Vagina (tissue), 2 donors: ENCODE measurements at places on chromosomes 2 and 18. TPM values are rescaled to one million over a fixed set of nuclear protein-coding genes. Genes with fewer than 3 reads are reported as not detected.

GRCh38 chr2:150783015-150783414 lies 295.5 kb upstream of the RND3 start:
- no peak overlapping the region for H3K4me3 ChIP-seq
- DNase-seq = no peak
- no peak overlapping the region for H3K27ac ChIP-seq
- no peaks in the 10 kb centered on the region for H3K27me3 ChIP-seq
- no peaks in the 10 kb centered on the region for H3K36me3 ChIP-seq

GRCh38 chr2:25473758-25474340 lies 132.1 kb upstream of the DNMT3A start:
- H3K36me3 ChIP-seq = peaks cover 5% of the 10 kb centered on the region
- DNase-seq = no peak
- H3K27ac ChIP-seq = no peak overlapping the region
- no peak overlapping the region for H3K4me3 ChIP-seq
- no peaks in the 10 kb centered on the region for H3K27me3 ChIP-seq

SPC25 gene
- total RNA-seq = not detected

- H3K4me3 ChIP-seq = no peak overlapping the region
- no peaks in the 10 kb centered on the region for H3K27me3 ChIP-seq
- H3K36me3 ChIP-seq = no peaks in the 10 kb centered on the region
- no peak for DNase-seq
These were observed 147.8 kb upstream of the MMADHC start for GRCh38 chr2:149735237-149735958.

DPP4 gene
- total RNA-seq = 15.5 TPM

MOCOS gene
- 2.2 TPM for total RNA-seq

DNA sequence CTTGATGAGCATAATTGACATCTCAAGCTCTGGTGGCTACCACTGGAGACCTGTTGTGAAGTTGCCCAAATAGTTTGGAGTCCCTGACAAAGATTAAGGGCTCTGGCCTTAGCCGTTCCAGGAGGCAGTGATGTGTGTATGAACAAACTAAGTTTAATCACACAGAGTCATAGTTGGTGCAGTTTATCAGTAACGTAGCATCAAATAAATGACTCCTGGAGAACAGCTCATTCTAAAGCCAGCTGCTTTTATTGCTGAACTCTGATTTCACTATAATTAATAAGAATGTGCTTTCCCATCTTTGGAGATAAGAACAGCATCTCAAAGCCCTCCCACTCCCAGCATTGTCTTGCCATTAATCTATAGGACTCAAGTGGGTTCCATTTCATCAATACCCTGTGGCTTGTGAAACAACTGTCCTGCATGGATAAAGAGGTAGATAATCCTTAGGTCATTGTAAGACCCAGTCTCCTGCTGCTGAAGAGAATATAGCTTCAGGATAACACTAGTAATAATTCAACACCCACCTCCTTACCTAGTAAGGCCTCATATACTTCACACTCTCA lies 211.4 kb upstream of the THUMPD2 start:
- no peak overlapping the region for H3K4me3 ChIP-seq
- no peak overlapping the region for H3K27ac ChIP-seq
- DNase-seq = no peak
- no peaks in the 10 kb centered on the region for H3K27me3 ChIP-seq

DNA sequence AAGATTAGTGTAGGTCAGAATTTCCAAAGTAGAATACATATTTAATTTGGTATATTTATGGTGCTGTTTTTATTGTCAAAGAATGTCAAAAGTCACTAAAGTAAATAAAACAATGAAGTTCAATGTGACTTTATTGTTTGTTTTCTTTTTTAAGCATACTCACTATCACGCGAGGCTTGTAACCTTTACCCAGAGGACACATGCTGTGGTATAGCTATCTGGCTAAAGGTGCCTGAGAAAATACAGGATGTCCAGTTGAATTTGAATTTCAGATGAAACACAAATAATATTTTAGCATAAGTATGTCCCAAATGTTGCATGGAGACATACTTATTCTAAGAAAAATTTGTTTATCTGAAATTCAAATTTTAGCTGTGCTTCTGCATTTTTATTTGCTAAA lies 103.3 kb upstream of the KLF7 start:
- H3K36me3 ChIP-seq = no peaks in the 10 kb centered on the region
- H3K4me1 ChIP-seq = no peaks in the 10 kb centered on the region
- no peaks in the 10 kb centered on the region for H3K27me3 ChIP-seq
- H3K4me3 ChIP-seq = no peak overlapping the region
- H3K27ac ChIP-seq = no peak overlapping the region

- H3K36me3 ChIP-seq = no peaks in the 10 kb centered on the region
- no peak overlapping the region for H3K27ac ChIP-seq
- H3K27me3 ChIP-seq = no peaks in the 10 kb centered on the region
- no peak for DNase-seq
- no peak overlapping the region for H3K4me3 ChIP-seq
These were observed 77.9 kb upstream of the FZD7 start for GRCh38 chr2:201955702-201956141.

- no peak overlapping the region for H3K27ac ChIP-seq
- no peak overlapping the region for H3K4me3 ChIP-seq
- H3K36me3 ChIP-seq = no peaks in the 10 kb centered on the region
- no peaks in the 10 kb centered on the region for H3K4me1 ChIP-seq
These were observed 156.8 kb downstream of the STK39 start for GRCh38 chr2:168090366-168091135.

- H3K4me1 ChIP-seq = peaks cover 8% of the 10 kb centered on the region
- H3K36me3 ChIP-seq = no peaks in the 10 kb centered on the region
- no peak for DNase-seq
- H3K4me3 ChIP-seq = no peak overlapping the region
These were observed 24.8 kb downstream of the FMNL2 start for GRCh38 chr2:152359573-152360363.

LRP2 gene
- total RNA-seq = not detected

- H3K4me1 ChIP-seq = no peaks in the 10 kb centered on the region
- no peak for DNase-seq
- H3K4me3 ChIP-seq = no peak overlapping the region
- no peak overlapping the region for H3K27ac ChIP-seq
These were observed 811.3 kb downstream of the CNTNAP5 start for GRCh38 chr2:124836416-124836815.

DNA sequence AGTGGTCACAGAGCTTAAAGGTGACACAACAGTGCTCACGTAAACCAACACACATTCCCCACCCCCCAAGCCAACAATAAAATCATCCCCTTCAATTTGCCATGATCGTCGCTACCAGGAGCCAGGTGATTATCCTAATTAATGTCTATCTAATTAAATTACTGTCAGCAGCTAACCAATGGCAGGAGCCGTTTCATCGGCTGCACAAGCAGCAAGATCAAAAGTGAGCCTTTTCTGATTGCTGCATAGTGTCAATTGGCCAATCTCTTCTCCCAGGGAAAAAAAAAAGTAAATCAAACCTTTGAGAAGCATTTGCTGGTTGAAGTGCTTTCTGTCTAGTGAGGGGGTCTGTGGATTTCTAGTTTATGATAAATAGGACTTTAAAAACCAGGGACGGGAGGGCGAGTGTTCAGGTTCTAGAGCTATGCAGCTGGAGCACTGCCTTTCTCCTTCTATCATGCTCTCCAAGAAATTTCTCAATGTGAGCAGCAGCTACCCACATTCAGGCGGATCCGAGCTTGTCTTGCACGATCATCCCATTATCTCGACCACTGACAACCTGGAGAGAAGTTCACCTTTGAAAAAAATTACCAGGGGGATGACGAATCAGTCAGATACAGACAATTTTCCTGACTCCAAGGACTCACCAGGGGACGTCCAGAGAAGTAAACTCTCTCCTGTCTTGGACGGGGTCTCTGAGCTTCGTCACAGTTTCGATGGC lies at the start of gene TBR1:
Gene TBR1 (plus strand): TSS at position 311 of the 721 bp plus-strand sequence. CDS start 114 bp downstream, at position 425.
- H3K27me3 ChIP-seq = peaks cover 7% of the 10 kb centered on the region
- no peak for DNase-seq
- H3K27ac ChIP-seq = no peak within 1 kb of the TSS
- H3K4me1 ChIP-seq = peaks cover 46% of the 10 kb centered on the region
- H3K36me3 ChIP-seq = no peaks in the 10 kb centered on the region
- peak within 1 kb of the TSS; percentile 43 for H3K4me3 ChIP-seq

GRCh38 chr18:32906506-32907310 lies 133.9 kb upstream of the KLHL14 start:
- H3K4me1 ChIP-seq = no peaks in the 10 kb centered on the region
- no peak for DNase-seq
- H3K36me3 ChIP-seq = no peaks in the 10 kb centered on the region
- no peak overlapping the region for H3K27ac ChIP-seq

YES1 gene
- 92.1 TPM for total RNA-seq

DNA sequence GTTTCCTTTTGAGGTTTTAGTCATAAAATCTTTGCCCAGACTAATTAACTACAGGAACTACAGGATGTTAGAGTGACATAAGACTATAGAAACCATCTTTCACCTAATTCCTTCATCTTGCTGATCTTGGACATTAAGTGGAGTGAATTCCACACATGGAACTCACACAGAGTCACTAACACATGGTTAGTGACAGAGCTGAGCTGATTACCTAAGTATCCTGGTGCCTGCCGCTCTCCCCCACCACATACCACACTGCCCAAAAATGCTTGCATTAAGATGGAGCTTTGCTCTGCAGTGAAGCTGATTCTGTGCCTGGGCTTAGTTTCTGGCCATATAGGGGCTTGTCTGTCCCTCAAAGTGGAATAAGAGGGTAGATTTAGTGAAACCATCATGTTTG lies 332.9 kb upstream of the NT5C1B start:
- DNase-seq = no peak
- no peak overlapping the region for H3K27ac ChIP-seq
- H3K4me1 ChIP-seq = no peaks in the 10 kb centered on the region
- H3K4me3 ChIP-seq = no peak overlapping the region
- no peaks in the 10 kb centered on the region for H3K27me3 ChIP-seq

DNA sequence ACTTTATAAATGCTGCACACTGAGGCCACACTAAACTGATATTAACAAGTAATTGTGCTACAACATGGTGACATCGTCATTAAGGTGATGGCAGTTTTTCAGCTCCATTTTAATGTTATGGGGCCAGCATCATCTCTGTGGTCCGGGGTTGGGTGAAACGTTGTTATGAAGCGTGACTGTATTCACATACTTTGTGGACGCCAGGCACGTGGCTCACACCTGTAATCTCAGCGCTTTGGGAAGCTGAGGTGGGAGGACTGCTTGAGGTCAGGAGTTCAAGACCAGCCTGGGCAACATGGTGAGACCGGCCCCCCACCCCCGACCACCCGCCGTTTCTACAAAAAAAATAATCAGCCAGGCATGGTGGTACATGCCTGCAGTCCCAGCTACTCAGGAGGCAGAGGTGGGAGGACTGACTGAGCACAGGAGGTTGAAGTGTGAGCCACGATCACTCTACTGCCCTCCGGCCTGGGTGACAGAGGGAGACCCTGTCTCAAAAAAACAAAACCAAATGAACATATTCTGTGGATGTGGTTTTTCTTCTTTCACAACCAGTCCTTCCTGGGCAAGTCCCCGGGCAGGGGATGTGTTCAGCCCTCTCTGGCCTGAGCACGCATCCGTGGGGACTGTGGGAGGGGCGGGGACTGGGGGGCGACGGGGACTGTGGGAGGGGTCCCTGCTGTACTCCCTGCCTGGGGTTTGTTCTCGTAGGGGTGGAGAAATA lies 12.9 kb upstream of the GAL3ST2 start:
- H3K4me1 ChIP-seq = no peaks in the 10 kb centered on the region
- DNase-seq = no peak
- H3K36me3 ChIP-seq = peaks cover 14% of the 10 kb centered on the region
- H3K4me3 ChIP-seq = no peak overlapping the region
- H3K27ac ChIP-seq = no peak overlapping the region

DNA sequence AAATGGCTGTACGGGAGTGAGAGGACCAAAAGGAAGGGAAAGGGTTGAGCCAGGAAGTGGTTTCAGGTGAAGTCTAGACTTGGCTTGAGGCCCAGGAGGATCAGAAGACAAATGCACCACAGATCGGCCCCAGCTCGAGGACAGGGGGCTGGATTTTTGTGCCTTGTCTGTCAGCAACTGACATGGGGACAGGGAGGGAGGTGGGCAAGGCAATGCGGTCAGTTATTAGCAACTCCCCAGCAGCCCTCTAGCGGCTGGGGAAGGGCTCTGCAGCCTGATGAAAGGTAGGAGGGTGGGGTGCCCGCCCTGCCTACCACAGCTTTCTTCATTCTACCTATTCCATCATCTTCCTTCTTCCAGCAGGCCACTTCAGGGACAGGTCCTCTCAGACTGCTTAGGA lies 50.0 kb downstream of the CPO start:
- H3K4me3 ChIP-seq = no peak overlapping the region
- no peaks in the 10 kb centered on the region for H3K27me3 ChIP-seq
- H3K4me1 ChIP-seq = peaks cover 4% of the 10 kb centered on the region

DNA sequence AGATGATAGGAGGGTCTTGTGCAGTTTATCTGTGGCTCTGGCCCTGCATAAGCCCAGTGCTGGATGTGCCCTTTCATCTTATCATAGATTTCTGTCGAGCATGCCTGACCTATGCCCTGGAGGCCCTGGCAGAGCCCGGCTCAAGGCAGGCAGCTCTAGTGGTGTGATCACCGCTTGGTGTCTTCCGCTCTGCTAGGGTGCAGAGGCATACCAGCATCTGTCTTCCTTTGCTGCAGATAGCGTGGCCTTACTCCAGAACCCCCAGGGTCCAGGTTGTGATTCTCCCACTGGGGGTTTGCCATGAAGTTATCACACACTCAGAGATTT lies 13.7 kb upstream of the TRAF3IP1 start:
- H3K36me3 ChIP-seq = no peaks in the 10 kb centered on the region
- DNase-seq = no peak
- no peaks in the 10 kb centered on the region for H3K4me1 ChIP-seq

DNA sequence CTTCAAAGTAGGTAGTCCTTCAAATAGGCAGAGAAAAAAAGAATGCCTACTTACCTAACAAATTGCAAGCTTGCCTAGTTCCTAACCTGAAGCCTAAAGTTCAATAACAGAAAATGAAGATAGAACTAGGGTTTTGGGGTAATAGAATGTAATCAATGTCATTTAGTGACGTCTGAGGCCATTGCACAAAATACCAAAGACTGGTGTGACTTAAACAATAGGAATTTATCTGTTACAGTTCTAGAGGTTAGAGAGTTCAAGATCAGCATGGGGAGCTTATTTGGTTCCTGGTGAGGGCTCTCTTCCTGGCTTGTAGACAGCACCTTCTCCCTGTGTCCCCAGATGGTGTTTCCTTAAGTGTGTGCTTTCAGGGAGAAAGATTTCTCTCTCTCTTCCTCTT lies 4.7 kb upstream of the NPC1 start:
- no peaks in the 10 kb centered on the region for H3K27me3 ChIP-seq
- H3K4me1 ChIP-seq = no peaks in the 10 kb centered on the region
- H3K4me3 ChIP-seq = no peak overlapping the region
- no peak overlapping the region for H3K27ac ChIP-seq
- H3K36me3 ChIP-seq = no peaks in the 10 kb centered on the region

DNA sequence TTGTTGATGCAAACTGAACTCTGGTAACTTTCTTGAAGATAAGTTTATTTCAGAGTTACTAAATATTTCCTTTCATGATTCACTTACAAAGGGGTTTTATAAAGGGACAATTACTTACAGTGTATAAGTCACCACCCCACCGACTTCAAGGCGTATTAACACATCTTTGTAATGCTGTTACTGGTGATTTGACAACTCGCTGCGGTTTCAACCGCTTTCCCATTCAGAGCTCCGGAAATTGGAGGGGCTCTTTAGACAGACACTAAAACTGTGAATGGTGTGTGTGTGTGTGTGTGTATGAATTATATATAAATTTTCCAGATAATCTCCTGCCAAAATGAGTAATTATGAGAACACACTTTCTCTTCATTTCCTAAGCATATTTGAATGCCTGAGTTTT lies 4.9 kb downstream of the TM4SF20 start:
- no peaks in the 10 kb centered on the region for H3K27me3 ChIP-seq
- no peaks in the 10 kb centered on the region for H3K4me1 ChIP-seq
- H3K4me3 ChIP-seq = no peak overlapping the region
- H3K27ac ChIP-seq = no peak overlapping the region

PLCL1 gene
- 6.6 TPM for total RNA-seq

- H3K36me3 ChIP-seq = no peaks in the 10 kb centered on the region
- peaks cover 8% of the 10 kb centered on the region for H3K27me3 ChIP-seq
- H3K4me1 ChIP-seq = peaks cover 15% of the 10 kb centered on the region
- H3K27ac ChIP-seq = no peak overlapping the region
- no peak overlapping the region for H3K4me3 ChIP-seq
These were observed 136.6 kb downstream of the INSIG2 start for GRCh38 chr2:118224895-118225311.
